Upper lobe of left lung (tissue), 6 donors: ENCODE measurements at places on chromosomes 5 and 9. TPM values are rescaled to one million over a fixed set of nuclear protein-coding genes. Genes with fewer than 3 reads are reported as not detected.

Gene ZNF883
- 1.2 TPM for total RNA-seq

Gene MRNIP
- 36.8 TPM for total RNA-seq

Gene PLPP1
- total RNA-seq, result 21.0 TPM

Gene CD14
- 102 TPM for total RNA-seq

Gene ECSCR
- total RNA-seq, result 26.9 TPM

Gene SLC28A3
- 3.6 TPM for total RNA-seq

Gene MEIKIN
- not detected for total RNA-seq

Gene FAXDC2
- 47.5 TPM for total RNA-seq

Gene GABRA6
- total RNA-seq, result not detected

Gene TSLP
- total RNA-seq, result 0.46 TPM

Gene PLAC8L1
- 1.3 TPM for total RNA-seq

Gene CFAP77
- not detected for total RNA-seq

Gene SPATA6L
- total RNA-seq, result 38.4 TPM

Gene TLR4
- total RNA-seq, result 34.2 TPM
